Umbilical cord (tissue), 2 donors: ENCODE measurements at places on chromosomes 3 and 15.

DNA sequence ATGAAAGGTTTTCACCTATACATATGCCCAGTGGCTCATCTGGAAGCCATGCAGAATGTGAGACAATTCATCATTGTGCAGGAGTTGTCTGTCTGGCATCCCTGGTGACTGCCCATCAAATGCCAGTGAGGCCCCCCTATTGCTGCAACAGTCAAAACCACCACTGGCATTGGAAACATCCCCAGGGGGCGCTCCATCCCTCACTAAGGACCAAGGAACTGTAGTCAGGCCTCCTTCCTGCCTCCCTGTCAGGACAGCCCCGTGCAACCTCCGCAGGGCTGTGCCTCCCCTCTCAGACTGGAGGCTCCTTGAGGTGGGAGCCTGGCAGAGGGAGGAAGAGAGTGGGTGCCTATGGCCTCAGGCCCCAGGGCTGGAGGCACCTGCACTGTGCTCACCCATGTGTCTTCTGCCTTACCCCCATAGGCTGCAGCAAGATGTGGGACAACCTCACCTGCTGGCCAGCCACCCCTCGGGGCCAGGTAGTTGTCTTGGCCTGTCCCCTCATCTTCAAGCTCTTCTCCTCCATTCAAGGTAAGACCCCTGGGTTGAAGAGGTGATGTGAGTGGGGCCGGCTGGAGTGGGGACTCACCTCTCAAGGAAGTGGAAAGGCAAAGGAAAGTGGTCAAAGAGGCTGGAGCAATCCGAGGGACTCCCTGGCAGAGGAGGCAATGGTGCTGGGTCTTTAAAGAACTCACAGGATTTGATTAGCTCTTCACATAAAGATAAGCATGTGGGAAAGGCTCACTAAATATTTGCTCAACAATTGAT is 16.5 kb downstream of the VIPR1 start:
- no peak for DNase-seq

DNA sequence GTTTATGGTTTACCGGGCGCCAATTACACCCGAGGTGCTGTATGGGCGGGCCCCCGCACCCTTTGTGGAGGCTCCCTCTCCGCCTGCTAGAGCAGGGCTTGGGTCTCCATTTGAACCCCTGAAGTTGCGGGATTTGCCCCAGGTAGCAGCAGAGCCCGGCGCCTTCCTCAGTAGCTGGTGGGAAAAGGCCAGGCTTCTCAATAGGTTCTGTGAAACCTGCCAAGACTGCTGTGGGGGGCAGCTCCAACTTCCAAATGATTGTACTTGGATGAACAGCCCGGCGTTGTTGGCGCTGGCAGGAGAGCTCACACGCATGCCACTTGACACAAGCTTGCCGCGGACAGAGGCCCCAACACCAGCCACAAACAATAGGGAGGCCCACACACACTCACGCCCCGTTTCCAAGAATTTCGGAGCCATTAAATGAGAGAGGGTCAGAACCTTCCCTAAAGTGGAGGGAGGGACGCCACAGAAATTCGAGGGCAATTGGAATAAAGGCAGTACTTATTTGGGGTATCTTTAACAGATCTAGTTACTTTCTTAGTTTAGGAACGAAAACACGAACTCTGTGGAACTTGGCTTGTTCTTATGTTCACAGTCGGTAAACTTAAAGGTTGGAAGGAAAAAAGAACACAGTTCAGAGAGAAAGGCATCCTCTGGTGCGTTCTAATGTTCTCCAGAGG is 1.4 kb downstream of the EPHB3 start:
- DNase-seq, result peak; percentile 49

DNA sequence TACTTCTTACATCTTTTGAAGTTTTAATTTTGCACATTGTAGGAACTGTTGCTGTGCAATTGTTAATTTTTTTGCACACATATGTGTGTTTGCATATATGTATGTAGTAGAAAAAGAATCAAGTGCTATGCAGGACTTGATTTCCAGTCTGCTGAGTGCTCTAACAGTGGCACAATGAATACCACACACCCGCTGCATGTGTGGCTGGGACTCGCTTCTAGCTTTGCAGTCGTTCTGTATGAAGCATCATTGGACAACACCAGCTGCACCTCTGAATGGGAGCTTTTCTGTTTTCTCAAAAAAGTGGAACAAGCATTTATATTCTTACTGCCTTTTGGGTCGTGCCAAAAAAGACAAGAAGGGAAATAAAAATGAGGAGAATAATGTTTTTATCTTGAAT is 564.7 kb downstream of the FOXP1 start:
- DNase-seq, result no peak

GRCh38 chr3:49313896-49314688 is 25.8 kb downstream of the USP4 start:
- DNase-seq, result no peak

DNA sequence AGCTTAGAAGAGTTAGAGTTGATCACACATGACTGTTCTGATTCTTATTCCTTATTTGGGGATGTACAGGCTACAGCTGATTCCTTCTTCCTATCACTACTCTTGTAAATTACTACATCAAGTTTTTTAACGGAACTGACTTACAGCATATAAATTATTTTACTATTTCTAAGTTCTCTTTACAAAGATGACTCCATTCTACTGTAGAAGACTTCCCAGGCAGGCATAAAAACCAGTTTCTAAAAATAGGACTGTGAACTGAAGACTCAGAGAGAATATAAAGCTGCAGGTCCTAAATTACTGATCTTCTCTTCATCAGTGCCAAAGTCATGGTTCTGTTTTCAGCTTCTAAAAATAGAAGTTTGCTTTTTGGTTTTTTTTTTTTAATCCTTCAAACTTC is 38.9 kb downstream of the ANO10 start:
- peak; percentile 73 for DNase-seq

DNA sequence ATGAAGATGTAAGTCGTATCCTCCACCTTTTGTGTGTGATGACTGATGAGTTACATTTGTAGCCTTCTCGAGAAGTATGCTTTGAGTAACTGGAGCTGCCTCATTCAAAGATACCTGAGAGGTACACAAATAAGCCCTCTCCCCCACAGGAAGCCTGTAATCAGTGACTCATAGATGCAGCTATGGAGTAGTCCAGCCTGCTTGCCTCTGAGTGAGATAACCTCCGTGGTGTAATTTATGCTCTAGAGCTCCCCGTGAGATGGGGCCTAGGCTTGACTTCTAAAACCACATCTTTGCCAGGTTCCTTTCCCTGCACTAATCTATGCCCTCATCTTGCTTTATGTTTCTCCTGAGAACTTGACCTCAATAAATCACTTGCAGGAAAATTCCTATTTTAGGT is 291.7 kb downstream of the SUCLG2 start:
- DNase-seq, result no peak

DNA sequence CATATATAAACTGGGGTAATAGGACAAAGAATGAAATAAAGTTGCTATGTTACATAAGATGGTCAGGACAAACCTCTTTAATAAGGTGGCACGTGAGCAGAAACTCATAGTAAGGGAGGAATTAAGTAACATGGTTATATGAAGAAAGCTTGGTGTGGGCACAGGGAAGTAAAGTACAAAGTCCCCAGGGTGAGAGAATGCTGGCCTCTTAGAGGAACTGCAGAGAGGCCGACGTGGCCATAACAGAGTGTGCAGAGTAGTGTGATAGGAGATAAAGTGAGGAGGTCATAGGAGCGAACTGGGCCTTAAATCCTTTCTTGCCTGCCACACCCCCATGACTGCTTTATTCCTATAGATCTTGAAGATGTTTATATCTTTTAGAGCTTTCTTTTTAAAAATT is 17.4 kb upstream of the RBMS3 start:
- no peak for DNase-seq

DNA sequence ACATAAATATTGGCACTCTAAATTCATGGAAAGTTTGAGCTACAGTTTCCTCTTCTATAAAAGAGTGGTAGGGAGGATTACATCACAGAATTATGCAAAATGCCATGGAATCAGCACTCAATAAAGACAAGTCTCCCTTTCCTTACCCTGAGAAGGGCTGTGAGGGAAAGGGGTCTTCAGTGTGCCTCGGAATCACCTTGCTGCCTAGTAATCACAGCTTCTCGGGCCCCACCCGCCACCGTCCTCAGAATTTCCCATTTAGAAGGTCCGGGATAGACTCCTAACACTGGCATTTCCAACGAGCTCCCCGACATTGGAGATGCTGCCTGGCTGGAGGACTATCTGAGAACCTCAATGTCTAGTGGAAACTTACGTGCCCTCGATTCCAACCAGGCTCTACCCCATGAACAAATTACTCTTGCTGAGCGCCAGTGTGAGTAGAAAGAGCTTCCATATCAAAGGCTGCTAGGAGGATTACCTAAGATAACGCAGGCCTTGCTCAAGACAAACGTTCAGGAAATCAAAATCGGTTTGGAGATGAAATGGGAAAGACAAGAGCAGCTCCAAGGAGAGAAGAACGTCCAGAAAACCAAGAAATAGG is 92.1 kb upstream of the CHD2 start:
- DNase-seq, result peak; percentile 60

DNA sequence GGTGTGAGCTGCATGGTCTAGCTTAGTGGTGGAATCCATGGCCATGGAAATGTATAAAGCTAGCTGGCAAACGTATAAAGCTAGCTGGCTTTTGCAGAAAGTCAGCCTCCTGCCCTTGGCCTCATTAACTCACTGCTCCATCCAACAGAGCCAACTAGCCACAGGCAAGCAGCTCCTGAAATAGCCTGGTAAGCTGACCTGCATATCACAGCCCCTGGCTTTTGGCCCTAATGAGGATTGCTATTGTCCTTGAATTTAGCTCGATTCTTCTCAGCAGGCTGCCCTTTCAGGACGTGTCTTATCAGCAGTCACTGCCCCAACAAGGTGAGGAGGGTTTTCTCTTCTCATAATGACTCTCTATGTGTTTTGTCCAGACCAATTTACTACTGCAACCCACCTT is 446.8 kb downstream of the WDR72 start:
- no peak for DNase-seq

- DNase-seq, result no peak
Measured at GRCh38 chr3:194880940-194881925, 195.6 kb downstream of the FAM43A start.

- no peak for DNase-seq
Measured at GRCh38 chr3:187958432-187959003, 195.4 kb upstream of the LPP start.

- DNase-seq, result peak; percentile 70
Measured at GRCh38 chr3:103052236-103052830, 617.5 kb downstream of the ZPLD1 start.

GRCh38 chr15:65730549-65731172 is 61.4 kb downstream of the DENND4A start:
- no peak for DNase-seq

DNA sequence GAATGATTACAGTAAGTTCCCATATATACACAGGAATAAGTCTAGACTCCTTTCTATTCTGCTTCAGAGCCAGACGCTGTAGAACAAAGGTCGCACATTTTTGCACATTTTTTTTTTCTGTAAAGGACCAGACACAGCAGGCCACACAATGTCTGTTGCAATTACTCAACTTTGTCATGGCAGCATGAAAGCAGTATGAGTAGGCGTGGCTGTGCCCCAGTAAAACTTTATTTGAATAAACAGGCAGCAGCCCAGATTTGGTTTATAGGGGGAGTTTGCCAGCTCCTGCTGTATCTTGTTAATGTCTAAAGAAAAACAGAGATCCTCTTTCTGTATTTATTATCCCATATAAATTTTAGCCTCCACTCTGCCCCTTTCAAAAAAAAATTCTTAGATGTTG is 708.3 kb downstream of the FHIT start:
- DNase-seq, result peak; percentile 89

GRCh38 chr3:122232485-122232884 is 49.0 kb downstream of the CASR start:
- DNase-seq, result no peak

DNA sequence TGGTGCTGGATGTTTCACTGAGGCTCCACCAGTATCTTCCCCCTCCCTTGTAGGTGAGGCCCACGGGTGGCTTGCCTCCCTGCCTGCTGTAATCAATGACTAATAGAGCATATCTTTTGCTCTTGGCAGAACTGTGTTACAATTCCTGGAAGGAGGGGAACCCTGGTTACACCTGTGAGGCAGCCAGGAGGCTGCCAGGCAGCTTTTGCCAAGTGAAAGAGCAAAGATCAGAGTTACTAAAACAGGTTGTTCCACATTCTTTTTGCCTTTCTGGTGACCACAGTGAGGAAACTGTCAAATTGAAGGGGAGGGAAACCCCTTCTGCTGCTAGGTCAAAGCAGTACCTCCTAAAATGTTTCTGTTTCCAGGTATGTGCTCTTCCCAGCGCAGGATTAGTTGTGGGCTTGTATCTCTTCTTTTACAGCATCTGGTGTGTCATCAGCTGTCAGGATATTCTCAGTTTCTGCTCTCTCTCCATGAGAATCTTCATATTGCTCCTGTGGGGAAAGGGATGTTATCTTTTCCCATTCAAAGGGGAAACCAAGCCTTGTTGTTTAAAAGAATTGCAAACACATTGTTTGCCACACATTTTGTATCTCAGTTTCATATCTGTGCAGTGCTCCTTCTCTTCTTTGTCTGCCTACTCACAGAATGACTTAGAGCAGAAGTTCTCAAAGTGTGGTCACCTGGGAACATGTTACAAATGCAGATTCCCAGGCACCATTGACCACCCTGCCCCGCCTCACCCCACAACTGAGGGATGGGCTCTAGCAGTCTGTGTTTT is 137.4 kb upstream of the UMPS start:
- peak; percentile 53 for DNase-seq

- DNase-seq, result no peak
Measured at GRCh38 chr15:67807141-67807540, 18.2 kb upstream of the SKOR1 start.

DNA sequence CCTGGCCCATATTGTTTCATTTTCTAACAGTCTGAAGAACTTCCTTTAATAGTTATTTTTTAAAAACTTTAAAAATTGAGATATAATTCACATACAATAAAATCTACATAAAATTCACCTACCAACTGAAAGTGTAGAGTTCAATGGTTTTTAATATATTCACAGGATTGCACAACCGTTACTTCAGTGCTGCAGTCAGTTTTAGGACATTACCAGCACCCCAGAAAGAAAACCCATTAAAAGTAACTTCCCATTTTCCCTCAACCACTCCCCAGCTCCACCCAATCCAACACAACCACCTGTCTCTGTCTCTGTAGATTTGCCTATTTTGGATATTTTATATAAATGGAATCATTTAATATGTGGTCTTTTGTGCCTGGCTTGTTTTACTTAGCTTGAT is 29.6 kb downstream of the MGA start:
- DNase-seq, result no peak

DNA sequence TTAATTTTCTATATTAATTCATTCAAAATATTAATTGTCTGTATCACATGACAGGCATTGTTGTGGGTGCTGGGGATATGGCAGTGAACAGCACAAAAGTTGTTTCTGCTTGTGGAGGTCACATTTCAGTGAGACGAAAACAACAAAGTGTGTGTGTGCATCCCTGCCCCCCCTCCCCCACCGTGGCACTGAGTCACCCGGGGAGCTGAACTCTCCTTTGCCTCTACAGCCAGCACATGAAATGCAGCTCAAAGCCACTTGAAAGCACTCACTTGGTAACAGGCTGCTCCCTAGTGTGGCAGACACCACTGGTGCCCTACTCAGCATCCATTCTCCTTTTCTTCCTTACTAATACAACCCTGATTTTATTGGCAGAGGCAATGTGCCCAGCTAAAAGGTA is 16.9 kb upstream of the SCAMP5 start:
- DNase-seq, result no peak
